Motor neuron (in vitro differentiated cells): ENCODE measurements at places on chromosomes 4 and X. TPM values are rescaled to one million over a fixed set of nuclear protein-coding genes. Genes with fewer than 3 reads are reported as not detected.

EREG gene
- 0.21 and 0.23 TPM in 2 replicates for total RNA-seq

UGT2A3 gene
- not detected in 2 replicates for total RNA-seq

PCDH7 gene
- 36.2 and 46.6 TPM in 2 replicates for total RNA-seq

FAM133A gene
- total RNA-seq: 2.0 and 2.4 TPM in 2 replicates

MOSPD2 gene
- total RNA-seq: 18.8 and 22.4 TPM in 2 replicates
